Thoracic aorta (tissue), 2 donors: ENCODE measurements at places on chromosomes 2 and 18. TPM values are rescaled to one million over a fixed set of nuclear protein-coding genes. Genes with fewer than 3 reads are reported as not detected.

DNA sequence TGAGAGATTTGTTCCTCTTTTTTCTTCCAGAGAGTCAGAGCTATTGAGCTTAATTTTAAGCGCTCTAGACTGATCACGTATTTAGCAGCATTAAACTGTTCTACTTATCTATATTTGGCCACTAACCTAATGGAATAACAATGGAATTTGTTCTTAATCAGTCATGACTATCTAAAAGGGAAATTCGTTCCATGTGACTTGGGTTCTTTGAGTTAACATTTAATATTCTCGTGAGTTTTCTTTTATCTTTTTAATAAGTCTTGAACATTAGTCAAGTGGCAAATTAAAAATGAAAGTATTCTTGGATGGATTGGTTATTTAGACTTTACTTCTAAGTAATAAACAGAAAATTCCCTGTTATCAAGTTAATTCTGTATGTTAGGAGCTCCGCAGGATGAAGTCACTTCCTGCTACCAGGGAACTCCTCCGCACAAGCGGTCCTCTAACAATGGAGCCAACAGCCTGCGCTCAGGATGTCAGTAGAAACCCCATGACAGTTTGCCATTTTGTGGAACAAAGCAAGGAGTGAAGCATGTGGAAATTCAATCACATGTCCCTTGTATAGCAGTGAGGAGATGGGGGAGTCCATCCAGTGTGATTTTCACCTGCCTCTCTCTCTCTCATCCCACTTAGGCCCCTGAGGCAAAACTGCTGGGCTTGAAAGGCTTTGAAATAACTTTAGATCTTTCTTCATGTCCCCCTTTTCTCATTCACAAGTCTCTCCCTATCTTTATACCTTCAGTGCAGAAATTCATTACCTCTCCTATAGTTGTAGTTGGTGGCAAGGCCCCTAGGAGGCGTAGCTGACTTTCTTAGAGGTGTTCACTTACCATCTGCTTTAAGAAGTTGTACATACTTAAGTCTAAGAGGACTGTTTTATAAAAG is 138.1 kb downstream of the WDR7 start:
- H3K27me3 ChIP-seq: no peaks in the 10 kb centered on the region
- peaks cover 2% of the 10 kb centered on the region for H3K36me3 ChIP-seq
- H3K27ac ChIP-seq: no peak overlapping the region
- H3K4me3 ChIP-seq: no peak overlapping the region
- H3K4me1 ChIP-seq: no peaks in the 10 kb centered on the region
- DNase-seq: no peak

DNA sequence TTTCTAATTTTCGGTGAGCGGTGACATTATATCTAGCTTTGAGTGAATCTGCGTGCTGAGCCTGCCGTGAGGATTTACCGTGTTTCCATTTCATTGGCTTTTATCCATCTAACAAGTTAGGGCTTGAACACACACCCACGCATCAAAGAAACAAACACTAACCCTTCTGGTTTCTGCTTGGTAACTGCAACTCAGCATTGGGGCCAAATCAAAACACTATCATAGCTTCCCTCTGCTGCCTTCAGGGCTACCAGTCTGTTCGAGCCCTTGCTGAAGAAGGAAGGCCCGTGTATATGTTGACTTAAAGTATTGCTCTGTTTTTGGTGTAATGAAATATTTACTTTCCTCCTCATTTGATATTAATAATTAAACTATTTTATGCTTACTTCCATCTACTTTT is 227.2 kb downstream of the PHLPP1 start:
- H3K4me1 ChIP-seq: peaks cover 23% of the 10 kb centered on the region

GRCh38 chr18:61690418-61691138 is 202.2 kb downstream of the RNF152 start:
- no peaks in the 10 kb centered on the region for H3K27me3 ChIP-seq
- H3K4me3 ChIP-seq: no peak overlapping the region
- H3K27ac ChIP-seq: no peak overlapping the region
- H3K36me3 ChIP-seq: no peaks in the 10 kb centered on the region
- no peaks in the 10 kb centered on the region for H3K4me1 ChIP-seq

Gene GULP1
- 80.9 TPM for total RNA-seq

DNA sequence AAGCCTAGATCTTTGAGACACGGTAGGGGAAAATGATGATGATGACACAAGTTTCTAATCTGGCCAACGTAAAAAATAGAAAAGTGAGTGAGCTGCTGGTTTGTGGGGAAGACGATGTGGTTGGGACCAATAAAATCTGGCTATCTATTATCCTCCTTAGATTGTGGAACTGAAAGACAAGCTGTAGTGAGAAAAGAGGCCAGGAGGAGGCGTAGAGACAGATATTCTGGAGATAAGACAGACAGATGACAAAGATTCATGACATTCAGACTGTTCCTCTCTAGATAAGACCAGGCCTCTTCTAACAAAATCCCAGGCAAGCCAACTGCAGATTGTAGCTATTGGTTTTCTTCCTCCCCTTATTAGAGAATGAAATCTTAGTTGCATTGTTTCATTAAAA is 376.3 kb upstream of the UBE2E3 start:
- no peak overlapping the region for H3K4me3 ChIP-seq
- no peak for DNase-seq
- H3K4me1 ChIP-seq: no peaks in the 10 kb centered on the region
- H3K27ac ChIP-seq: no peak overlapping the region
- H3K27me3 ChIP-seq: no peaks in the 10 kb centered on the region
- H3K36me3 ChIP-seq: no peaks in the 10 kb centered on the region

DNA sequence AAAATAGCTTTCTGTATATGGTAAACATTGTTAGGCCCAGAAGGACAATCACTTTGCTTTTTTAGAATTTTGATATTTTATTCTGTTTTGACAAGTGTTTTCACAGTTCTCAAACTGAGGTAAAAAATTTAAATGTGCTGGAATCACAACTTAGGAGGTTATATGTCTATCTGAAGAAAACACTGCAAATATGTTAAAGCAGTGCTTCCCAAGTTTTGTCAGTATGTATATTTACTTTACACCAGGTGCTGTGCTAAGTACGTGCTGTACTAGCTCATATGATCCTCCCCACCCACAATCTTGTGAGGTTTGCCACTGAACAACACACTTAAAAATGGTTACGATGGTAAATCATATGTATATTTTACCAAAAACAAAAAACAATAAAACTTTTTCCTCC is 124.2 kb downstream of the CABYR start:
- H3K27me3 ChIP-seq: no peaks in the 10 kb centered on the region
- H3K36me3 ChIP-seq: no peaks in the 10 kb centered on the region
- no peak overlapping the region for H3K4me3 ChIP-seq
- no peak overlapping the region for H3K27ac ChIP-seq
- no peaks in the 10 kb centered on the region for H3K4me1 ChIP-seq

DNA sequence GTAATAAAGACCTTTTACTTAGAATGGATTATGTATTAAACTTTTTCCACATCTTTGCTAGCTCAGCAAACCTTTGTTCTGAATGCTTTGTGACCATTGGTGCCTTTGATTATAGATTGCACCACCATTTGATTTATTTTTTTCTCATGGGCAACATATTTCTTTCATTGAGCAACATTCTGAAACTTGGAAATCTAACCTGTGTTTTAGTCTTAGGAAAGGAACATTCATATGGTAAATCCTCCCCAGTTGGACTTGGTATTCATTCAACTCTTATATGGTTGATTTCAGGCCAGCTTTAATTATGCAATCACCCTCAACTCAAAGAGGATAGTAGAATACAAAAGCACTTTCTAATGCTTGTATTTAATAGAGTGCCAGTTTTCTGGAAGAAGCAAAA is 1077.9 kb upstream of the ZEB2 start:
- H3K4me1 ChIP-seq: no peaks in the 10 kb centered on the region
- H3K4me3 ChIP-seq: no peak overlapping the region
- H3K27ac ChIP-seq: no peak overlapping the region
- H3K27me3 ChIP-seq: no peaks in the 10 kb centered on the region
- H3K36me3 ChIP-seq: no peaks in the 10 kb centered on the region

DNA sequence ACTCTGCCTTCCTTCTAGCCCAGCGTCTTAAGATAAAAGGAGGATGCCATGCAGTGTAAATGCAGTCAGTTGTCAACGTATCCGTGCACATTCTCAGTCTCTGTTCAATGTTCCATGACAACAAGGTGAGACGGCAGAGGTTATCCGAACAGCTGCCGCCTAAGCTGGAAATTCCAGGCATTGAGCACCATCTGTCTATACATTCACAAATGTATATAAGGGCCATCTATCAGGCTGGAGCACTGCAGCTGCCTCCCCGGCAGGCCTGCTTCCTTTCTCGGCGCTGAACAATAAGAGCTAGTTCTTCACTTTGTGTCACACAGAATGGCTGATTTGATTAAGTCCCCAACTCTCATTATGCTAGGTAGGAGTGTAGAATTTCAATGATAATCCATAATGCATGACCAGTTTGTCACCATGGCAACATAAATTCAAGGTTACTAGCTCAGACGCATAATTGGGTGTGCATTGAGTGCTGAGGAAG is 282.2 kb upstream of the SOX11 start:
- no peaks in the 10 kb centered on the region for H3K36me3 ChIP-seq
- DNase-seq: no peak
- no peaks in the 10 kb centered on the region for H3K27me3 ChIP-seq
- no peak overlapping the region for H3K27ac ChIP-seq
- H3K4me3 ChIP-seq: no peak overlapping the region

DNA sequence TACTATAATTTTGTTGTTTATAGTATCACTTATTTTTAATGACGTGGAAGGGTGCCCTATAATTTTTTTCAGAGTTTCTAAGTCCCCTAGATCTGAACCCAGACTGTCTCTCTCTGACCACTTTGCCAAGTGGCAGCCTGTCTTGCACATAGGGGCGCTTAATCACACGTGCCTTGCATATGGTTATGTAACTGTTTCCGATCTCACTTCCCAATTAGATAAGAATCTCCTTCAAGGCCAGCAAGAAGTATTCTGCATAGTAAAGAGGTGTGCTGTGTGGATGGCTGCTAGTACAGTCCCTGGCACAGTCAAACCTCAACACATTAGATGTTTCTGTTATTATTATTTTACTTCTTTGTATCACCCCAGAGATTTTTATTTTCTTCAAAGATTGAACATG is 197.8 kb upstream of the SIX2 start:
- no peak for DNase-seq
- no peak overlapping the region for H3K27ac ChIP-seq
- no peaks in the 10 kb centered on the region for H3K27me3 ChIP-seq
- no peak overlapping the region for H3K4me3 ChIP-seq
- no peaks in the 10 kb centered on the region for H3K36me3 ChIP-seq

GRCh38 chr2:110115291-110116032 is at the start of gene MALL:
TSS of gene MALL (minus strand) at chr2:110115822. CDS start at chr2:110115792, 30 bp downstream.
- peaks cover 17% of the 10 kb centered on the region for H3K4me1 ChIP-seq
- no peaks in the 10 kb centered on the region for H3K27me3 ChIP-seq
- no peak within 1 kb of the TSS for H3K27ac ChIP-seq

- H3K27me3 ChIP-seq: no peaks in the 10 kb centered on the region
- H3K27ac ChIP-seq: no peak overlapping the region
These were observed 25.7 kb upstream of the OTOS start for GRCh38 chr2:240166191-240166590.

DNA sequence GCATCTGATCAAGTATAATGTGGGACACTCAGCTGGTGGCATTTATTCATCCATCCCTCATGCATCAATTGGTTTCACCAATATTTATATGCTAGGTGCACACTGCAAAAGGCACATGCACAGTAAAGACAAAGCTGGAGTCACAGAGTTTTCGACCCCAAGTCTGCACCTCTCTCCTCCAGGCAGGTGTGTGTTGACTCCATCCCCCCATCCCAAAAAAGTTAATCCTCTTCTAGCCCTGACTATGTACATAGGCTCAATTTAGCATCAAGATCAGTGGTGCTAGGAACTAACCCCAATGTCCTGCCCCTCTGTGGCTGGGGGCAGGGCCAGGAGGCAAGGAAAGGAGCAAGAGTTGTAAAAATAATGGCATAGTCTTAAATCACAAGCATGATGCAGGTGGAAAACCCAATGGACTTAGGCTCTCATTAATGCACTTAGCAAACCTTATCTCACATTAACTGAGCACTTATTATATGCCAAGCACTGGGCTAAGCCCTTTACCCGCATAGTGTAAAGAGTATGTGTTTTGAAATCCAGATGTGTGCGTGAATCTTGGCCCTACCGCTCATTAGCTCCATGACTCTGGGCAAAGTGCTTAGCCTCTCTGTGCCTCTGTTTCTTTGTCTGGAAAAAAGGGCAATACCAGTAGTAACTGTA is 3.1 kb downstream of the EVA1A start:
- no peaks in the 10 kb centered on the region for H3K36me3 ChIP-seq
- H3K4me3 ChIP-seq: no peak overlapping the region

DNA sequence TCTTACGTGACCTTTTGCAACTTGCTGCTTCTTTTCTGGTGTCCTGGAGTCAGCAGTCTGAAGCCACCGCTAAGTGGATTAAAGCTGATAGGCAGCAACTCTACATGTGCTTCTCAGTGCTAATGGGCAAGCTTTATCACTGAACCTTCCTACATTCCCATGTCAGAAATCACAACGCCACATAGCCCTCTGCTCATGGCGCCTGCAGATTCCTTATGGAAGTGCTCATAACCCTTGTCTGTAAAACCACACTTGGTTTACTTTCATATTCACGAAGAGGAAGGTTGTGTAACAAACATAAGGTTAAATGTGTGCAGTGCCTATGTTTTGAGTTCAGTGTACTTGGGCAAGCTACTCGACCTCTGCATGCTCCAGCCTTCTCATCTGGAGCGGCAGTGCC is 319.8 kb downstream of the FBXO15 start:
- H3K4me1 ChIP-seq: no peaks in the 10 kb centered on the region
- no peak overlapping the region for H3K4me3 ChIP-seq
- H3K27me3 ChIP-seq: no peaks in the 10 kb centered on the region
- no peak for DNase-seq
- no peaks in the 10 kb centered on the region for H3K36me3 ChIP-seq

Gene FAM110C
- 5.0 TPM for total RNA-seq

DNA sequence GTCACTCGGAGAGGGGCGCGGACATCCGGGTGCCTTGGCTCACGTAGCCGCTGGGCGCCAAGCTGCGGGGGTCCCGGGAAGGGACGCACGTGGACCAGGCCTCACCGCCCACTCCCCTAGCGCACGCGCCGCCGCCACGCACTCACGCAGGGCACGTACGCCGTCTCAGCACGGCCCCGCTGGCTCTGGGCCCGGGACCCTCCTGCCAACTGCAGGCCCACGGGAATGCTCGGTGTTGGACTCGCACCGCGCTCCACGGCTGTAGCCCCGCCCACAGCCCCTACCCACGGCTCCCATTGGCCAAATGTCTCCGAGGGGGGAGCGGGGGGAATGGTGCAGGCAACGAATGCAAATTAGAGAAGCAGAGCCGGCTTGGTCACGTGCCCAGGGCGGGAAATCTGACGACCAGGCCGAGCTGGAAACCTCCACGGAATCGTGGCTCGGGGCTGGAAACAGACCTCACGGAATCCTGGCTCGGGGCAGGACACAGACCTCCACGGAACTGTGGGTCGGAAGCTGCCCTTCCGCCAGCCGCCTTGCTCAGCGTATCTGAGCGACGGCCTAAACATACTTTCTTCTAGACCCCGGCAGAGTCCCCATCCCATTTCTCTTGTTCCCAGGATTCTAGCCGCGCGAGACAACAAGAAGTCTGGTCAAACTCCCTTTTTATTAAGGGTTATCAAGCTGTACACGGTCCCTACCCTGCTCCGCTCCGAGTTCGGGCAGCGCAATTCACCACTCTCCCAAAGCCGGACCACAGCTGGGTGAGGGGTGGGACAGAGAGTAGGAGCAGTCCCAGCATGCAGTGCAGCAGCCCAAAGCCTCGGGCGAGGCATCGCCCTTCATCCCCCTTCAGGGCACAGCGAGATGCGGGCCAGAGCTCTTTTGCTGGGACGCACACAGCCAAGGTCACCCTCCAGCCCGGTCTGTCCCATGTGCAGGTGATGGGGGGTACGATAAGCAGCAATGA is at the start of gene ABCB6:
Gene ABCB6, minus strand, starts transcription at position 227 of the 970 bp plus-strand sequence. CDS start 285 bp downstream, outside the sequence.
- peak within 1 kb of the TSS; percentile 89 for H3K27ac ChIP-seq
- peak within 1 kb of the TSS; percentile 74 for H3K4me3 ChIP-seq
- peaks cover 54% of the 10 kb centered on the region for H3K36me3 ChIP-seq
- DNase-seq: peak; percentile 96
- H3K4me1 ChIP-seq: peaks cover 17% of the 10 kb centered on the region

Gene EVX2
- total RNA-seq: not detected
